Fibroblast of skin of right biceps (primary cell): ENCODE measurements at places on chromosomes 3 and 15.
A peak's percentile ranks its signal among the peaks of the same experiment; 100 is the strongest.

GRCh38 chr3:178634975-178635374 is 98.7 kb downstream of the KCNMB2 start:
- DNase-seq, result no peak

GRCh38 chr15:45653702-45654424 is 19.0 kb downstream of the SQOR start:
- DNase-seq, result no peak

DNA sequence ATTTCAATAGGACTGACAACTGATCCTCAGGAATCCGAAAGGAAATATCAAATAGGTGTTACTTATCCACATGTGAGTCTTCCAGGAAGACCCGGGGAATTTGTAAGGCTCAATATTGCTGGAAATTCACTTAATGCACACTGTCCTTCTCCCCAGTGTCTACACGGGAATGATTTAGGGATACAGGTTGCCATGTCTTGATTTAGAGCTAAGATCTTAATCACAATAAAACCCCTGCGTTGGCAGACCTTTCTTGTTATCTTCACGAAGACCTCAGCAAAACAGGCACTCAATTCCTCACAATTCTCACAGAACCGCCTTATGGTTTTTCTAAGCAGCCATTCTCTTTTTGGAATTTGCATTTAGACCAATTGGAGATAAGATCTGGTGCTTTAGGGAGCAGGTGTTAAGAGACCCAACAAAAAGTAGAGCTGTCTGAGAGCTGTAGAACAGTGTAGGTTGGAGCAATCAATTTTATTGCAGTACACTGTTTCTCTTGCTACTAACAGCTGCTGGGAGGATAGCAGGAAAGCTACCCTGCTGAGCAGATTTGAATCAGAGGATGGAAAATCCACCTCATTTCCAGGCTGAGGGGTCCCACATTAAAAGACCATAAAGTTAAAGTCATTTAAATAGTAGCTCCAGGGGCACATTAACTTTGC is 925.7 kb downstream of the EPHA3 start:
- no peak for DNase-seq

- DNase-seq, result no peak
These were observed 152.8 kb downstream of the RBPMS2 start for GRCh38 chr15:64622410-64623260.

GRCh38 chr3:157131861-157132260 is 28.1 kb downstream of the CCNL1 start:
- peak; percentile 43 for DNase-seq
